ENCODE measurements at places on chromosomes 7 and 10. TPM values are rescaled to one million over a fixed set of nuclear protein-coding genes. Genes with fewer than 3 reads are reported as not detected.

The ZNF804B gene
- total RNA-seq: not detected

The KIF20B gene
- 48.1 TPM for total RNA-seq

The FOXL3 gene
- total RNA-seq: not detected

The VWA2 gene
- total RNA-seq: 0.77 TPM

The ST8SIA6 gene
- 0.82 TPM for total RNA-seq

The CPA2 gene
- total RNA-seq: 0.87 TPM

The GJC3 gene
- not detected for total RNA-seq

The AKAP9 gene
- total RNA-seq: 31.6 TPM

DNA sequence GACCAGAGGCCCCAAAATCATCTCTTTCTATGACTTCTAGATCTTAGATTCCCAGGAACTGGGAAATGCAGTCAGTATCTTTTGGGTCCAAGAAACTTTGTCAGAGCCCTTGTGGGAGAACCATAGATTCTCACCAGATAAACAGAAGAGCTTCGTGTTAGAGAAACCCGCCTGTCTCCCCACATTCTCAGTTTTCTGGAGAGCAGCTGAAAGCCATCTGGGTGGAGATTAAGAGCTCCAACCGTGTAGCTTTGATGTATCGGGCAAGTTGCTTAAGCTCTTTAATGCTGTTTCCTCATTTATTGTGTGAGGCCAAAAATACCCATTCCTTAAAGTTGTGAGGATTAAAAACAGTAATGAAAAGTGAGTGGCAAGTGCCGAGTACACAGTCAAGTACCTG lies 107.6 kb downstream of the WDR37 start:
- H3K27ac ChIP-seq: no peak overlapping the region
- DNase-seq: no peak
- H3K27me3 ChIP-seq: no peaks in the 10 kb centered on the region
- no peaks in the 10 kb centered on the region for H3K36me3 ChIP-seq
- H3K4me3 ChIP-seq: no peak overlapping the region
- H3K4me1 ChIP-seq: no peaks in the 10 kb centered on the region

DNA sequence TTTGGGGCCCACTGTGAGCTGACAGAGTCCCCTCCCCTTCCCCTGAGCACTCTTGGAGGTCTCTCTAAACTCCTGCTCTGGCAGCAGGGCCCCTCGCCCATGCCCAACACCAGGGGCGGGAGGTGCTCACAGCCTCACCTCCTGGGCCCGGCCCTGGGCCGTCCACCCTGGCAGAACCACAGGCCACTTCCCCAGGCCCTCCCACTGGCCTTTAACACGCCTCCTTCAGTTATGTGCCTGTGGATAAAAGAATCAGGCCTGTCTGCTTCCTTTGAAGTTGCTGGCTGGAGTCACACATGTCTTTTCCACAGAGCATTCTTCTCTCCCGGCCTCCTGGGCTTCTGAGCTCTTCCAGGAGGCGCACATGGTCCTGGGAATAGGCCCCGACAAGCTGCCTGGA lies 10.2 kb downstream of the MYL10 start:
- no peak overlapping the region for H3K27ac ChIP-seq
- no peak overlapping the region for H3K4me3 ChIP-seq
- no peak for DNase-seq
- H3K4me1 ChIP-seq: peaks cover 4% of the 10 kb centered on the region

- no peaks in the 10 kb centered on the region for H3K27me3 ChIP-seq
- H3K27ac ChIP-seq: no peak overlapping the region
- no peaks in the 10 kb centered on the region for H3K36me3 ChIP-seq
- H3K4me3 ChIP-seq: no peak overlapping the region
Measured at GRCh38 chr7:128662091-128662490, 10.0 kb upstream of the GARIN1A start.

GRCh38 chr7:108234971-108235450 lies 104.8 kb upstream of the LAMB4 start:
- H3K27ac ChIP-seq: no peak overlapping the region
- no peaks in the 10 kb centered on the region for H3K27me3 ChIP-seq
- no peak overlapping the region for H3K4me3 ChIP-seq
- DNase-seq: no peak

GRCh38 chr7:139541600-139542307 lies 18.3 kb downstream of the CLEC2L start:
- H3K4me3 ChIP-seq: no peak overlapping the region
- no peaks in the 10 kb centered on the region for H3K27me3 ChIP-seq
- DNase-seq: no peak
- no peak overlapping the region for H3K27ac ChIP-seq

DNA sequence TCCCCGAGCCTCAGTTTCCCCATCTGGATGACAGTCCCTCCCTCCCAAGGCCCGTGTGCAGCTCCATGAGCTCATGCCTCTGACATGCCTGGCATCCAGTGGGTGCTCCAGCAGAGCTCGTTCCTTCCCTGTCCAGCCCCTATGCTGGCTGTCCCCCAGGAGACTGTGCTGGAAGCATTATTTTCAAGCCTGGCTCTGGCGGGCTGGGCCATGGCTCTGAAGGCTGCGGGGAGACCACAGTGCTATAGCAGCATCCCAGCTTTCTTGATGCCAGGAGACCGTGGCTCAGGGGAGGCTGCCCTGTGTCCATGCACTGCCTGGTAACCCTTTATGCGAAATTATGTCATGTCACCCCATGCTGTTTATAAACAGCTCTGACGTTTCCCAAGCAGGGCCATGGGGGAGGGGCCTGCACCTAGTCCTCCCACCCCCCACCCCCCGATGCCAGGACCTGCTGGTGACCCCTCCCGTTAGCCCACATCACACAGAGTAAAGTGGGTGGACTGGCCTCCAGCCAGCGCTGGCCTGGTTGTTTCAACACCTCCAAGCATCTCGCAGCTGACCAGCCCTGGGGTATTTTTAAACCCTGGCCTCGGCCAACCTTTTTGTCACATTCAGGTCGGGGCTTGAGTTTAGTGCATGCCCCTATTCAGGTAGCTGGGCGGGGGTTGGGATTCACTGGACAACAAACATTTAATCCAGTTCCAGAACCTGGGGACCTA lies 105.9 kb upstream of the ZNF716 start:
- H3K4me3 ChIP-seq: no peak overlapping the region
- no peaks in the 10 kb centered on the region for H3K4me1 ChIP-seq
- DNase-seq: no peak
- H3K27ac ChIP-seq: no peak overlapping the region

- H3K27me3 ChIP-seq: no peaks in the 10 kb centered on the region
- H3K27ac ChIP-seq: no peak overlapping the region
- DNase-seq: no peak
Measured at GRCh38 chr10:124414076-124414475, 4.6 kb downstream of the OAT start.

DNA sequence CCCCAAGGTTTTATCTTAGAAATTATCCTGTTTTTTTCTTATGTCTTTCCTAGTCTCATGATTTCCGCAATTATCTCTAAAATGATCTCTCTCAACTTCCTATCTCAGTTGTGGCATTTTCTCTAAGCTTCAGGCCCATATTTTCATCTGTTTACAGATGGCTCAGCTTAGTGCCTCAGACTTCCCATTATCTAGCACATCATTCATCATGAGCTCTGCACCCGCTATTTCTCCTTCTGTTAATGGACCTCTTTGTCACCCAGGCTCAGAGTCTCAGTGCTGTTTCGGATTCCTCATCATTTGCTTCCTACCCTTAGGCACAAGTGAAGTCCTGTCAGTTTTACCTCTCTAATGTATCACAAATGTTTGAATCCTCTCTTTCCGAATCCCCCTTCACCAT lies 84.1 kb downstream of the BMPR1A start:
- no peak for DNase-seq
- H3K36me3 ChIP-seq: no peaks in the 10 kb centered on the region
- no peaks in the 10 kb centered on the region for H3K27me3 ChIP-seq
- H3K4me1 ChIP-seq: 0 out of 2 replicates have a peak, but pooled peaks cover 5% of the 10 kb centered on the region
- no peak overlapping the region for H3K27ac ChIP-seq
- no peak overlapping the region for H3K4me3 ChIP-seq

DNA sequence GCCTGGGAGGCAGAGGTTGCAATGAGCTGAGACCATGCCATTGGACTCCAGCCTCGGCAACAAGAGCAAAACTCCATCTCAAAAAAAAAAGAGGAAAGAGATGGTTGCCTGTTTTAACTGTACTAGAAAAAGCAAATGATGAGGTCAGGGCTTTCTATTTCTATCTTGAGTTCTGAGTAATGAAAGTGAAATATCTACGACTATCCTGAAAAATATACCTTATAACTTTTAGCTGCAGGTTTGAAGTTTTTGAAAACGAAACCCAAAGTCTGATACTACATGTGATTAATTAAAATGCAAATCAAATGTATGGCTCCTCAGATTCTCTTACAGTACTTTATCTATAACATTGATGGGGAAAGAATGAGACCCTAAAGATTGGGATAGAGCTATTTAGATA lies 636.2 kb upstream of the LRRN3 start:
- no peaks in the 10 kb centered on the region for H3K4me1 ChIP-seq
- no peak for DNase-seq
- no peak overlapping the region for H3K27ac ChIP-seq
- H3K36me3 ChIP-seq: no peaks in the 10 kb centered on the region

GRCh38 chr10:44961931-44962750 lies 2.5 kb downstream of the RASSF4 start:
- no peak for DNase-seq
- H3K27me3 ChIP-seq: no peaks in the 10 kb centered on the region
- no peaks in the 10 kb centered on the region for H3K36me3 ChIP-seq
- peaks cover 53% of the 10 kb centered on the region for H3K4me1 ChIP-seq
- no peak overlapping the region for H3K27ac ChIP-seq

DNA sequence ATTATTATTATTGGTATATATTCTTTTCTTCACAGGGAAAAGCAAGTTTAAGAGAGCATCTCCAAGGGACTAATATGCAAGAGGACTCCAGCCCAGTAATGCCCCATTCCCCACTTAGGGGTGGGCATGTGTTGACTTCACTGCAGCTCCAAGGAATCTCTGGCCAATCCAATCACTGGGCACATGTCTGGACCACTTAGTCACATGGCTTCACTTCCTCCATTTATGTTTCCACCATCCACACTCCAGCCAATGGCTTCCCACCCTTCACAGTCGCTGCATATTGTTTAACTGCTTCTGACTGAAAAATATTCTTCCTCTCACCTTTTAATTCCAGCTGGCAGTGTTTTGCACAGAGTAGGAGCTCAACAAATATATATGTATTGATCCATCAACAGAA lies 43.6 kb downstream of the FBXL13 start:
- H3K27ac ChIP-seq: peak overlapping the region; percentile 41
- no peaks in the 10 kb centered on the region for H3K27me3 ChIP-seq
- no peak for DNase-seq
- H3K36me3 ChIP-seq: no peaks in the 10 kb centered on the region

- H3K4me1 ChIP-seq: peaks cover 21% of the 10 kb centered on the region
- no peak for DNase-seq
- no peaks in the 10 kb centered on the region for H3K27me3 ChIP-seq
- H3K27ac ChIP-seq: no peak overlapping the region
- H3K4me3 ChIP-seq: no peak overlapping the region
- H3K36me3 ChIP-seq: no peaks in the 10 kb centered on the region
Measured at GRCh38 chr7:105792488-105793370, 83.7 kb downstream of the ATXN7L1 start.

DNA sequence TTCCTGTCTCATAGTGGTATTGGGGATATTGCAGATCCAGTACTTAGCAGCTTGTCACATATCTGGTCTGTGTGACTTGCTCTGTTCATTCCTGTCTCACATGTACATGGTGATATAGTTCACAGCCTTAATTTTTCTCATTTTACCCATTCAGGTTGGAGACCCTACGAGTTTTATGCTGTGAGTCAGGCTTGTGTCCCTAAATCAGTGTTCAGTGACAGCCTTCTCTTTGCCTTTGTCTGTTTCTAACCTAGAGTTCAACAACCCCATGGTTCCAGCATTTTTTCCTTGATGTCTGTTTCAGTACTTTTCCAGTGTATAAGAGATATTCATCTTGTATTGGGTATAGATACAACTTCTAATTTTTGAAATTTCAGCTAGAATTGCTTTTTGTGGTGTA lies 1016.2 kb downstream of the LRMDA start:
- H3K4me3 ChIP-seq: no peak overlapping the region
- no peak for DNase-seq
- H3K27ac ChIP-seq: no peak overlapping the region

DNA sequence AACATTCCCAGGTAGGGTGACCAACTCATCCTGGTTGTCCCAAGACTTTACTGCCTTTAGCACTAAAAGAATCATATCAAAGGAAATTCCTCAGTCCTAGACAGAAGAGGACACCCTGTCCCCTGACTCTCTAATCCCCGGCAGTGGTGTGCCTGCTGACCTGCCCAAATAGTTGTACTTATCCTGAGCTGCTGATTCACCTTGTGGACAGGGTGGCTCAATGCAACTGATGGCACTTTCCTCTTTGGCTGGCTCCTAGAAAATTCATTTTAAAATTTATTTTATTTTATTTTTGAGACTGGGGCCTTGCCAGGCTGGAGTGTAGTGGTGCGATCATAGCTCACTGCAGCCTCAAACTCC lies 111.7 kb downstream of the JCAD start:
- H3K4me1 ChIP-seq: no peaks in the 10 kb centered on the region
- H3K4me3 ChIP-seq: no peak overlapping the region
- no peak for DNase-seq
- no peaks in the 10 kb centered on the region for H3K27me3 ChIP-seq
- no peaks in the 10 kb centered on the region for H3K36me3 ChIP-seq
- H3K27ac ChIP-seq: no peak overlapping the region

DNA sequence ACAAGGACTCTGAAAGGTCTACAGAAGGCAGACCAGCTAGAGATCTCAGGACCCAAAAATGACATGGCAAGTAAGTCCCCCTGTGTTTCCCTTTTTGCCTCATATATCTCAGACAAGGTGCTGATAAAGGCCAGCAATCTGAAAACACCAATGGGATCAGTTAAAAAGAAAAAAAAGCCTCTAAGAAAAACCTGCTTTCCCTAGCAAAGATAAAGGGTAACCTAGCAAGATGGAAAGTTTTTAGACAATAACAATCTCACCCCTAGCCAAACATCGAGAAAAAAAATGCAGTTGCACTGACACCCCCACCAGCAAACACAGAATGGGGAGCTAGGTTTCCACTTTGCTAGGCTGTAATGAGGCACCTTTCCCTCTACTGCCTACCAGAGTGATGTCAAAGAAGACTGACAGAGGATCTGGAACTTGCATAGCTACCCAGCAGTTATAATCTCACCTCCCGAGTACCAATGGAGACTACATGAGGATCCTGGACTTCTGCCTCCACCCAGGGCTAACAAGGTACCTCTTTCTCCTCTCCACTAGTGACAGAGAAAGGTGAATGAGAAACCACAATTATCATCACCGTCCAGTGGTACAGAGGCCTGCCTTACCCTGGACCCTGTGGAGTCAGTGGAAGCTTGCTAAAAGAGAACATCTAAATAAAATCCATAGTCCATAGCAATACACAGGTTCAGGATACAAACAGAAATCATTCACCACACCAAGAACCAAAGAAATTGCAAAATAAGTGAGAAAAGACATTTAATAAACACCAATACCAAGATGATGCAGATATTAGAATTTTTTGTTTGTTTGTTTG lies 240.8 kb downstream of the ARHGAP12 start:
- no peaks in the 10 kb centered on the region for H3K27me3 ChIP-seq
- H3K36me3 ChIP-seq: no peaks in the 10 kb centered on the region
- no peaks in the 10 kb centered on the region for H3K4me1 ChIP-seq
- DNase-seq: no peak
- H3K27ac ChIP-seq: no peak overlapping the region
- no peak overlapping the region for H3K4me3 ChIP-seq
